Dermis microvascular lymphatic vessel endothelial cell (primary cell): ENCODE measurements at places on chromosomes 1 and 21. TPM values are rescaled to one million over a fixed set of nuclear protein-coding genes. Genes with fewer than 3 reads are reported as not detected.

SLC2A5 gene
- 0.13 and 0.25 TPM in 2 replicates for total RNA-seq

YBX1 gene
- 498 and 513 TPM in 2 replicates for total RNA-seq

RAP1GAP gene
- not detected in 2 replicates for total RNA-seq

KRTAP20-3 gene
- total RNA-seq: not detected in 2 replicates

OR2T10 gene
- not detected in 2 replicates for total RNA-seq

H6PD gene
- total RNA-seq: 14.0 and 31.2 TPM in 2 replicates

CLCA4 gene
- not detected in 2 replicates for total RNA-seq
